ENCODE measurements at places on chromosomes 5 and 9. TPM values are rescaled to one million over a fixed set of nuclear protein-coding genes. Genes with fewer than 3 reads are reported as not detected.

- no peak overlapping the region for H3K27ac ChIP-seq
- H3K4me1 ChIP-seq = no peaks in the 10 kb centered on the region
- DNase-seq = no peak
- no peaks in the 10 kb centered on the region for H3K36me3 ChIP-seq
- no peaks in the 10 kb centered on the region for H3K27me3 ChIP-seq
Observed at GRCh38 chr5:131289738-131290137, 25.9 kb downstream of the CDC42SE2 start.

- no peak overlapping the region for H3K4me3 ChIP-seq
- no peaks in the 10 kb centered on the region for H3K36me3 ChIP-seq
- DNase-seq = no peak
Observed at GRCh38 chr9:38380872-38381534, 11.5 kb upstream of the ALDH1B1 start.

- H3K27me3 ChIP-seq = no peaks in the 10 kb centered on the region
- no peaks in the 10 kb centered on the region for H3K4me1 ChIP-seq
- no peak for DNase-seq
- H3K4me3 ChIP-seq = no peak overlapping the region
- H3K27ac ChIP-seq = no peak overlapping the region
- H3K36me3 ChIP-seq = no peaks in the 10 kb centered on the region
Observed at GRCh38 chr5:130762031-130762430, 403.0 kb downstream of the HINT1 start.

SCAI gene
- total RNA-seq = 26.4 TPM

- DNase-seq = no peak
- H3K27me3 ChIP-seq = no peaks in the 10 kb centered on the region
- no peaks in the 10 kb centered on the region for H3K36me3 ChIP-seq
- no peak overlapping the region for H3K27ac ChIP-seq
- no peak overlapping the region for H3K4me3 ChIP-seq
Observed at GRCh38 chr5:74161170-74161569, 479.4 kb downstream of the ENC1 start.

- no peak overlapping the region for H3K4me3 ChIP-seq
- H3K36me3 ChIP-seq = no peaks in the 10 kb centered on the region
- no peaks in the 10 kb centered on the region for H3K27me3 ChIP-seq
- no peaks in the 10 kb centered on the region for H3K4me1 ChIP-seq
Observed at GRCh38 chr5:169789417-169789940, 152.4 kb downstream of the DOCK2 start.

GRCh38 chr5:157509587-157509986 lies 49.6 kb downstream of the NIPAL4 start:
- no peak overlapping the region for H3K4me3 ChIP-seq
- DNase-seq = no peak
- no peak overlapping the region for H3K27ac ChIP-seq

- peaks cover 6% of the 10 kb centered on the region for H3K4me1 ChIP-seq
- no peaks in the 10 kb centered on the region for H3K36me3 ChIP-seq
- no peaks in the 10 kb centered on the region for H3K27me3 ChIP-seq
- H3K27ac ChIP-seq = no peak overlapping the region
- DNase-seq = no peak
Observed at GRCh38 chr5:72612810-72613209, 105.6 kb upstream of the ZNF366 start.

- H3K4me1 ChIP-seq = no peaks in the 10 kb centered on the region
- no peaks in the 10 kb centered on the region for H3K36me3 ChIP-seq
- no peak overlapping the region for H3K27ac ChIP-seq
- no peaks in the 10 kb centered on the region for H3K27me3 ChIP-seq
Observed at GRCh38 chr5:56160723-56161438, 72.2 kb downstream of the ANKRD55 start.

FLT4 gene
- 35.5 TPM for total RNA-seq
